CD4-positive, alpha-beta T cell treated with Interleukin-6 for 4 hours (primary cell): ENCODE measurements at places on chromosomes 3 and 15.

DNA sequence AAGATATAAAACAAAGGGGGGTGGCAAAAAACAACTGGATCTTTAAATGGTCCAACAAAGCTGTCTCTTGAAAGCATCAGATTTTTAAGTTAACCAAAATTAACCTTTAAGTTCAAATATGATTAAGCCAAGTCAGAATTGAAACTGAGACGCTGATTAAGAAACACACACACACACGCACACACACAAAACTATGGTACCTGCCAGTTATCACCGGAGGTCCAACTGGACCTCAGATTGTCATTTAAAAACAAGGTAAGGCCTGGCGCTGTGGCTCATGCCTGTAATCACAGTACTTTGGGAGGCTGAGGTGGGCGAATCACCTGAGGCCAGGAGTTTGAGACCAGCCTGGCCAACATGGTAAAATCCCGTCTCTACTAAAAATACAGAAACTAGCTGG, 10.4 kb downstream of the ARF4 start:
- no peak for DNase-seq

DNA sequence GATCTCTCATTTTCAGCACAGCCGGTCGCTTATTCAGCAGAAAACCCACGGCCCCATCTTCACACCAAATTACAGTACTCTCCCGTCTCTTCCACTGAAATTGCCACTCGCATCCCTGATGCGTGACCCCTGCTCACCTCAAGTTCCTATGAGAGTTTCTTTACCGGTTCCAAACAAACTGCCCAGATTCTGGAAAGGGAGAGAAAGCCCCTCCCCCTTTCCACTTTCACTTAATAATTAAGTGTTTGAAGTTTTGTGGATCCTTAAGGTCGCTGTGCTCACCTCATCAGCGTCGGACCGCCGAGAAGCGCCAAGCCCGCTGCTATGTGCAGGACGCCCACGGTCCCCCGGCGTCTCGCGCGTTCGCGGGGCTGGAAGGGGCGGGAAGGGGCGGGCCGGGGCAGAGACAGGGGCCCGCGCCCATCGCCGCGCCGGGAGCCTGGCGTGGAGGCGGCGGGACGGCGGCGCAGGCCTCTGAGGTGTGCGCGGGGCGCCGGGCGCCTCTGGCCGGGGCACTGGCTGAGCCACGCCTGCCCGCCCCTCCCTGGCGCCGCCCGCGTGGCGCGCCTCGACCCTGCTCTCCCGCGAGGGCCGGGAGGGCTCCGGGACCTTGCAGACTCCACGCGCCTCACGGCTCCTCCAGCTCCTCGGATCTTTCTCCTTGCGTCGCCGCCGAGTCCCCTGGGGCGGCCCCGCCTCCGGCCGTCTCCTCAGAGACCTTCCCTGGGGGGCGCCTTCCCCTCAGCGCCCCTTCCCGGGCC, at the start of gene GPR156:
GPR156 (minus strand) TSS at position 476 of the 761 bp plus-strand sequence. CDS start 41,124 bp downstream, outside the sequence.
- DNase-seq = no peak

DNA sequence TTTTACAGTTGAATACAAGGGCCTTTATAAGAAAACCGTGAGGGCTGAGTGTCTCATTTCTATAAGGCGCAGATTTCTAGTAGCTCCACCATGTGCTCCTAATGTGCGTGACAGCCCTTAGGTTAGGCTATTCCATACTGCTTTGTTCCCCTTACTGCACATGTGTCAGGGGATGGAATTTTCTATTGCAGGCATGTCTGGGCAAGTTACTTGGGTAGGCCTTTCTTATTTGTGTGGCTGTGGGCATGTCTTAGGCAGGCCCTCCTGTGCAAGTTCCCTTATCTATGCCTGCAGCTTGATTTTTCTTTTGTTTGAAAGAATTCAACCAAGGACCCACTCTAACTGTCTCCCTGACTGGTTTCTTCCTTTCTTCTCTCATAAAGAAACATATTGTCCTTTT, 434.2 kb upstream of the CNTN3 start:
- DNase-seq = no peak

GRCh38 chr3:181313335-181313734, 323.8 kb upstream of the DNAJC19 start:
- DNase-seq = no peak

- DNase-seq = no peak
Measured at GRCh38 chr3:110062716-110063115, 725.4 kb upstream of the DPPA4 start.

DNA sequence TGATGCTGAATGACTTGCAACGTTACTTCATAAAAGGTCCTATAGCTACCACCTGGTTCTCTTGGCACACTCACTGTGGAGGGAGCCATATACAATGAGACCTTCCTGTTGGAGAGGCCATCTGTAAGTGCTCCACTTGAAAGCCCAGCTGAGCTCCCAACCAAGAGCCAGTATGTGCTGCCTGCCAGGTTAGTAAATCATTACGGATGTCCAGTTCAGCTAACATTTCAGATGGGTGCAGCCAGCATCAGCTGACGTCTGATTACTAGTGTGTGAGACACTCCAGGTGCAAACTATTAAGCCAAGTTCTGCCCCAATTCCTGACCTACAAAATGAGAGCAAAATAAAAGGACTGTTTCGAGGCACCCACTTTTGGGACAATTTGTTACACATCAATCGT, 274.4 kb upstream of the ROBO2 start:
- DNase-seq = no peak

DNA sequence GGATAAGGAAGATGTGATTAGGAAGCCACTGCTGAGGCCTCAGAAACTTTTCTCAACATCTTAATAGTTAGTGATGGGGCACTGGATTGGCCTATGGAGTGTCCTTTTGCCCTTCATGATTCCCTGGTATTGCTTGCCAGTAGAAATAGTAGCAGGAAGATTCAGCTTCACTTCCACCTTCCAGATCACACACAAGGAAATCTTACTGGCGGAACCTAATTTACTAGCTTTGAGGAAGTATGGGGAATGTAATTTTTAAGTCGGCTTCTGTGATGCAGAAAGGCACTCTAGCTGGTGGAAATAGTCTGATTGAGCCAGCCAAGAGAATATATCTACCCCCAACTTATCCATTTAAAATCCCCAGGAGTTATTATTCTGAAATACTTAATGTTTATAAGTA, 46.5 kb downstream of the LPP start:
- no peak for DNase-seq

- DNase-seq = no peak
Measured at GRCh38 chr3:49805367-49805782, 2.3 kb downstream of the INKA1 start.

- DNase-seq = peak; percentile 33
Measured at GRCh38 chr15:30859091-30859874, 44.4 kb upstream of the FAN1 start.

DNA sequence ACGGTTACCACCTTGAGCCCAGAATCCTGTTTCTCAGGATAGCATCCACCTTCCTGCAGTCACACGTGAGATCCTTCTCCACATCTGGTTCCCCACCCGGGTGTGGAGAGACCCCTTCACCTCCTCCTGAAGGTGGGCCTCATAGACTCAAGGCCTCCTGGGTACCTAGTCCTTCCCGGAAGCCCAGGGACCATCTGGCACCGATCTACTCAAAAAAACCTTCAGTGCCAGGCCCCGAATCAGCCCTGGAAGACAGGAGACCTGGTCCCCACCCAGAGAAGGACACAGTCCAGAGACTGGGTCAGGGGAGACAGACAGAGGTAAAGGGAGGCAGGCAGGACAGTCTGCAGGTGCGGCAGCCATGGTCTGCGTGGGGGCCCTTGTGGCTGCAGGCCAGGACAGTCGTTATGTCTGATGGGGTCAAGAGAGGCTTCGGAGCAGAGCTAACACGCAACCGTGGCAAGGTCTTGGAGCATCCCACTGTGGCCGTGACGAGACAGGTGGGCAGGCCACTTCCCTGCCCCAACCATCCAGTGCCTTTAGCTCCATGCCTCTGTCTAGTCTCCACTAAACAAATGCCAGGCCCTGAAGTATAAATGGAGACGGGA, 112.2 kb upstream of the ABHD17C start:
- DNase-seq = no peak

GRCh38 chr3:192864941-192865340, 52.7 kb downstream of the MB21D2 start:
- no peak for DNase-seq

GRCh38 chr15:68228143-68228970, 1.2 kb downstream of the CLN6 start:
- no peak for DNase-seq

DNA sequence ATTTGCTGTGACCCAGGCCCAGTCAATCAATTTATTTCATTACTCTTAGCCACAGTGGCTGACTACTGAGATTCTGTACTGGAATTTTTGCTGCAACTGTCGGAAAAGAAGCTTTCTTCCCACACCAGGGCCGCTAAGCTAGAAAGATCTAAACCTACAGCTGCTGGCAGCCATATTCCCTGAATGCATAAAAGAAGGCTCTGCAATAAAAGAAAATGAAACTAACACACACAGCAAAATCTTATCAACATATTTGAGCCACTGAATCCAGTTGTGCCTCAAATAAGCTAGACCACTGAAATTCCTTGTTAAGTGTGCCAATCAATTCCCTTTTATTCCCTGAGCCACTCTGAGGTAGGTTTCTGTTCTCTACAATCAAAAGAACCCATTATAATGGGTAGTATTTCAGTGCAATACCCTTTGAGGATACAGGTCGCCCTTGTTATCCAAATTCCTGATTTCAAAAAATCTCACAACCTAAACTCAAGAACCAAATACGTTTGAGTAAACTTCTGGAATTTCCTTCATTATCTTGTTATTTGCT, 60.3 kb downstream of the MYO9A start:
- DNase-seq = no peak

- DNase-seq = no peak
Measured at GRCh38 chr3:71011565-71012287, 571.8 kb downstream of the FOXP1 start.

- no peak for DNase-seq
Measured at GRCh38 chr3:111107662-111108035, 36.0 kb downstream of the NECTIN3 start.

GRCh38 chr15:76299786-76300185, 11.5 kb downstream of the ETFA start:
- no peak for DNase-seq

GRCh38 chr15:58479941-58480340, 48.1 kb downstream of the LIPC start:
- DNase-seq = no peak

GRCh38 chr3:10317311-10317960, 3.5 kb downstream of the SEC13 start:
- no peak for DNase-seq

- no peak for DNase-seq
Measured at GRCh38 chr3:187507266-187507665, 139.1 kb downstream of the RTP4 start.

- DNase-seq = no peak
Measured at GRCh38 chr3:40660554-40660953, 135.8 kb downstream of the ZNF621 start.

GRCh38 chr3:95798628-95799027, 1015.8 kb upstream of the EPHA6 start:
- DNase-seq = no peak

DNA sequence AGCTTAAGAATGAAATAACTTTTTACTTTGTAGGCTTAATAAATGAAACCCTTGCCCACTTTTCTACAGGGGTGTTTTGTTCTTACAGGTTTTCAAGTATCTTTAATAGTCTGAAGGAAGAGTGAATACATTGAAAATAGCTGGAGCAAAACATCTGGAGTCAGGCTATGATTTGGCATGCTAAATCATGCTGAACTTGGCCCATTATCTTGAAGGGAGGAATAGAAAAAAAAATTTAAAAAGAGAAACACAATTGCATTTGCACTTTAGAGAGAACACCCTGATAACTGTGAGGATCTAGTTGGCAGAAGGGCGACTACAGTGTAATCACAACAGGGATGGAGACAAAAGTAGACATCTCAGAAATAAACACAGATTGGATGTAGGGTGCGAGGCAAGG, 1.8 kb upstream of the IQGAP1 start:
- no peak for DNase-seq

GRCh38 chr15:78276064-78276943, 11.9 kb downstream of the DNAJA4 start:
- DNase-seq = no peak

GRCh38 chr15:61003437-61004218, 225.5 kb downstream of the RORA start:
- DNase-seq = no peak

DNA sequence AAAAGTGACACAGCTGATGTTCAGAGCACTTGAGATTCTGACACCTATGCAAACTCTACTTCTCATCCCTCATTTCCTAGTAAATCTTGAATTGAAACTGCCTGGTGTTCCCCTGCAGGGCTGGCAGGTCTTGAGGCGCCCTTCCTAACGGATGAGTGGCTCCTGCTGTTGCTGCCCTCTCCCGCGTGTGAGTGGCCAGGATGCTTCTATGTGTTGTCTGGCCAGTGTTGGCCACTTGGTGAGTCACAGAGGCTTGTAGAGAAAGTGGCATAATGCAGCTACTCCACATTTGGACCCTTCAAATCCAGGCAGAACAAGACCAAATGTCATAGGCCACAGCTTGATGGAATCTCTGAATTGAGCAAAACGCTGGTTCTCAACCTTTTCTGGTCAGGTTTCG, 63.6 kb downstream of the MOBP start:
- DNase-seq = no peak

- no peak for DNase-seq
Measured at GRCh38 chr3:172140499-172141391, 101.4 kb downstream of the FNDC3B start.

GRCh38 chr3:143731320-143731719, 116.9 kb downstream of the SLC9A9 start:
- no peak for DNase-seq

GRCh38 chr3:89353465-89353864, 246.0 kb downstream of the EPHA3 start:
- DNase-seq = no peak

DNA sequence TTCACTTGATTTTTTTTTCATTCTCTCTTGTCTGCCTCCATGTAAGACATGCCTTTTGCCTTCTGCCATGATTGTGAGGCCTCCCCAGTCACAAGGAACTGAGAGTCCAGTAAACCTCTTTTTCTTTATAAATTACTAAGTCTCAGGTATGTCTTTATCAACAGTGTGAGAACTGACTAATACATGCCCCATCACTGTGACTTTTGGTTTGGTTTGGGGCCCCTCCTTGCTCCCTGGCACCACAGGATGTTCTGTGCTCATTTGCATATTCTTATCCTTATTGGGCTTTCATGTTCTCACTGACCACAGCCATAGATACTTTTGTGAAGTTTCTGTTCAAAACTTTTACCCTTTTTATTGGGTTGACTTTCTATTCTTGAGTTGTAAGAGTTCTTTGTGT, 3.8 kb upstream of the PRR20G start:
- no peak for DNase-seq

GRCh38 chr3:147113293-147114044, 292.9 kb downstream of the ZIC4 start:
- DNase-seq = no peak

GRCh38 chr3:125679258-125679657, 84.0 kb upstream of the OSBPL11 start:
- DNase-seq = no peak

GRCh38 chr3:22372292-22373062, 621.5 kb upstream of the ZNF385D start:
- DNase-seq = no peak

DNA sequence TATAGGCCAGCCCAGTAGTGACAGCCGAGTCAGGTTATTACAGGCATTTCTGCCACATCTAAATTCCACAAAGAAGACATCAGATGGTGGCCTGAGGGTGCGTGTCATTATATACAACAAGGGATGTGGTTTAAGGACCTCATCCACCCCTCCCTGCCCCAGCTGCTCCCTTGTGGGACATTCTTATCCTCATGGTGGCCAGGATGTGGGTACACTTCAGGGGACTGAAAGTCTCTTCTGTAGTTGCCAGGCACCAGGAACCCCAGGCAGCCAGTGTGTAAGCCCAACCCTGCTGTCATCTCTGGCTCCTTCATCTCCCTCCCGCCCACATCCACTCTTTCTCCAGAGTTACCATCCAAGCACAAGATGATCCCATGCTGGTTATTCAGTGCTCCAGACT, 224.9 kb upstream of the TOPAZ1 start:
- DNase-seq = no peak
